ENCODE measurements at places on chromosomes 12 and 14.

GRCh38 chr14:33699300-33699983, 251.4 kb downstream of the EGLN3 start:
- DNase-seq, result no peak

GRCh38 chr14:36086629-36087395, 89.7 kb downstream of the PTCSC3 start:
- DNase-seq, result no peak

DNA sequence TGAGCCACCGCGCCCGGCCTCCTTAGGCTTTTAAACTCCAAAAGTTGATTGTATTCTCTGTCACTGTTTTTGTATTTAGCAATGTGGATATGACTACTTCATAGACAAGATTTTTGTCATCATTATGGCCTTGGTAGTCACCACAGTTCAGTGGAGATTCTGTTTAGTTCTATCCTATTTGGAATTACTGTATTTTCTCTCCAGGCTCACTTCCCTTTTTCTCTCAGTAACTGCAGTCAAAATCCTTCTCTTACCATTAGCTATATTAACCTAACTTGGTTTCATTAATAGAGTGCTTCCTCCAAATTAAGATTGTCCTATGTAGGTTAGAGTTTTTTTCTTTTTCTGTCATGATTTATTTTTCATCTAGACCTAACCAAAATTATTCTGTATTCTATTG, 283.9 kb downstream of the TMTC2 start:
- no peak for DNase-seq

- no peak for DNase-seq
Measured at GRCh38 chr14:23612802-23613201, 23.4 kb upstream of the DHRS2 start.

DNA sequence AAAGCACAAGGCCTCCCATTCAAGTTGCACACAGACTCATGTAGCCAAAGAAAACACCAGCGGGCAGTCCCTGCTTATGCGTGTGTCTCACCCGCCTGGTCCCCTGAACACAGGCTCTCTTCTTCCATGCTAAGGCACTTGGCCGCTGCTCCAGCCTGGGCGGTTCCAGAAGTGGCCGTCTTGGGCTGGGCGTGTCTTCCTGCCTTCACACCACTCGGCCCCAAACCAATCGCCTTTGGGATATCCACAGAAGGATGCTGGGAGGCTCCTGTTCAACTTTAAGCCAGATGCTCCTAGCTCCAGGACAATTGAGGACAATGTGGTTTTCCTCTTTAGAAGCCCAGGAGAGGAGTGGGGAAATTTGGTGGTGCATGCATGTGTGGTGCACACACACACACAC, 2.2 kb downstream of the SCARB1 start:
- no peak for DNase-seq

DNA sequence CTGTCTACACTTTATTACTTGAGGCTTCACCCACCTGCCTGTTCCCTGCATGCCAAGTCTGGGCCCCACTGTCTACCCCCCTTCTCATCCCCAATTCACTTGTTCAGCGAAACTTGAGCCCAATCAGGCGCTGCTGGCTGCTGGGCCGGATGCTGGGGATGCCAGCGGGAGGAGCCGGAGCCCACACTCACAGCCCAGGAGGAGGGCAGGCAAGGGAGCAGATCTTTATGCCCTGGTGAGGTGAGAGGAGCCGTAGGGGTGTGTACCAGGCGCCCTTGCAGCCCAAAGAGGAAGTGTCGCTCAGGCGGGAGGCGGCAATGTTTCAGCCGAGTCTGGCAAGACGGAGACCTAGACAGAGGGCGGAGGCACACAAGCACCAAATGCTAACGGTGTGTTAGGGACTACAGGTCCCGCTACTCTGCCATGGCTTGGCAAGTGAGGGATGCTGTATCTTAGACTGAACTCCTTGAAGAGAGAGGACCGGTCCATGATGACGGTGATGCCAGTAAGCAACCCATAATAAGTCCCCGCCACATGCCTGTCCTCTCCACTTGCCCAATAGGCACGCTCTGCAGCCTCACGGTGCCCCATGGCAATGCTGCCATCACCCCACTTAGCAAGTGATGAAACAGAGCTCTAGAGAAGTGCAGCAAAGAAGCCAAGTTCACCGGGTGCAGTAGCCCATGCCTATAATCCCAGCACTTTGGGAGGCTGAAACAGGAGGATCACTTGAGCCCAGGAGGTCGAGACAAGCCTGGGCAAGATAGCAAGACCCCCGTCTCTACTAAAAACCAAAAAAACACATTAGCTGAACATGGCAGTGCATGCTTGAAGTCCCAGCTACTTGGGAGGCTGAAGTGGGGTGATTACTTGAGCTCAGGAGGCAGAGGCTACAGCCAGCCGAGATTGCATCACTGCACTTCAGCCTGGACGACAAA, 41.6 kb downstream of the LRRC74A start:
- DNase-seq, result no peak

GRCh38 chr12:94705676-94706075, 55.3 kb upstream of the TMCC3 start:
- DNase-seq, result no peak

GRCh38 chr14:101357559-101358319, 203.6 kb upstream of the DIO3 start:
- no peak for DNase-seq

GRCh38 chr12:46240436-46240835, 28.4 kb downstream of the SLC38A1 start:
- DNase-seq, result no peak

- no peak for DNase-seq
Measured at GRCh38 chr12:11513288-11513687, 117.9 kb upstream of the PRB2 start.

All from stimulated activated CD8-positive, alpha-beta memory T cell treated with anti-CD3 and anti-CD28 coated beads, Interleukin-7, amount 100 ng/mL, for 24 hours (primary cell).